ENCODE measurements at places on chromosomes 6 and 20. TPM values are rescaled to one million over a fixed set of nuclear protein-coding genes. Genes with fewer than 3 reads are reported as not detected.

- DNase-seq: peak; percentile 67
Measured at GRCh38 chr20:63573647-63574131, 350 bp downstream of the HELZ2 start.

DNA sequence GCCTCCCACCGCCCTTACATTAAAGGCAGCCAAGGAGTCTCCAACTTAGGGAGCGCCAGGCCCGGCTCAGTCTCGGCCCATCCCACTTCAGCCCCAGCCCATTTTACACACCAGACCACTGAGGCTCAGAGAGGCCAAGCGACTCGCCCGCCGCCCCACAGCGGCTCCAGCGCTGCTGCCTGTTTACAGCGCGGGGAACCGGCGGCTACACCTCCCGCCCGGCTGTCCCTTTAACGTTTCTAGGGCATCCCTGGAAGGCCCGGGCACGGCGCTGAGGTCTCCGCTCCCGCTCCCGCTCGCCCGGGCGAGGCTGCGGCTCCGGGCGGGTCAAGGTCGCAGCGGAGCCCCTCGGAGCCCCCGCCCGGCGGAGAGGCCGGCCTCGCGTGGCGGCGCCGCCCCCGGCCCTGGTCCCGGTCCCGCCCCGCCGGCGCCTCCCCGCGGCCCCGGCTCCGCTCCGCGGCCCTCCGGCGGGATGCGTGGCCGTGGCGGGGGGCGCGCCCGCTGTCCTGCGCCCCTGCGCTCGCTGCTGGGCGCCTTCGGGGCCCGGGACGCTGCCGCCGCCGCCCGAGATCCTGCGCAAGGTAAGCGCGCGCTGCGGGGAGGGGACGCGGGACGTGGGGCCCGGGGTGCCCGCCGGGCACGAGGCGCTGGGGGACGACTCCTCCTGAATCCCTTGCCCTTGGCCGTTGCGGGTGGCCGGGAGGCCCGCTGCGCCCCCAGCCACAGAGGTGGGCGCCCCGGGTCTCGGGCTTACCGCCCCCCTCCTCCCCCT lies 27.1 kb upstream of the PHACTR3 start:
- DNase-seq: no peak

GRCh38 chr20:26208296-26209091 lies 511.8 kb upstream of the ZNF337 start:
- peak; percentile 71 for DNase-seq

DNA sequence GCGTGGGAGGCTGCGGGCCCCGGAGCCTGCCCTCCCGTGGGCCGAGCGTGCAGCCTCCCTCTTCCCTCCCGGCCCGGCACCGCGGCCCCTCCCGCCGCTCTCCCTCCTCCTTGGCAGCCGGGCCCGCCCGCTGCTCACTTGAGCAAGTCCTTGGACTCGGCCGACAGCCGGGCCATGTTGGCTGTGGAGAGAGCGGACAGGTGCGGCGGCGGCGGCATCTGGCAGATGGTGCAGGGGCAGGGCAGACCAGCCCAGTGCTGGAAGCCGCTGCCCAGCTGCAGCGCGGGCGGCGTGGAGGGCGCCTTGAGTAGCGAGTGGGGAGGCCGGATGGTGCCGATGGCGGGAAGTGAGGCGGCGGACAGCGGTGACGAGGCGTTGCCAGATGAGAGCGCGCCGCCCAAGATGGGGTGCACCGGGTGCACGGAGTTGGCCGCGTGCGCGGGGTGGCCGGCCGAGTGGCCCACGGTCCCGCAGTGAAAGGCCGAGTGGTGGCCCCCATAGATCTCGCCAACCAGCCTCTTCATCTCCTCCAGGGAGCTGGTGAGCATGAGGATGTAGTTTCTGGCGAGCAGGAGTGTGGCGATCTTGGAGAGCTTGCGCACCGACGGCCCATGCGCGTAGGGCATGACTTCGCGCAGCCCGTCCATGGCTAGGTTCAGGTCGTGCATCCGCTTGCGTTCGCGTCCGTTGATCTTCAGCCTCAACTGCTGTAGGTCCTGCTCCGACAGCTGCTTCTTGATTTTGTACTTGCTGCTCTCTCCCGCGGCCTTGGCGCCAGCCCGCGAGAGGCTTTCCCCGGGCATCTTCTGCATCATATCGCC lies 766 bp downstream of the OLIG3 start:
- peak; percentile 74 for DNase-seq

- no peak for DNase-seq
Measured at GRCh38 chr6:46293641-46294316, 123.0 kb upstream of the ENPP5 start.

DNA sequence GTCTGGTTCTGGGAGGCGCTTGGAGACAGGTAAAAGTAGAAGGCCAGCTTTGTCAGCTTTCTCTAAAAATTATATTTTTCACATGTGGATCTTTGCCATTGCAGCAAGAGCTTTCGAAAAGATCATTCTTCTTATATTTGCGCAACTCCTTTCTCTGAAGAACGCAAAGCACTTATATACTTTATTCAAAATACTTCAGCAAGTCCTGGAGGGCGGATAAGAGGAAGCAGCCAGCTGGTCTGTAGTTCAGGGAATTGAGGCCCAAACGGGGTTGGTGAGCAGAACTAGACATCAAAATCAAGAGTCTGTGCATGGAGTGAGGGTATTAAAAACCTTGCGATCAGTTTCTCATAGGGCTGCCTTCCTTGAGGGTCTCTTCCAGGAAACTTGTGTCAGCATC lies 182.3 kb downstream of the DTNBP1 start:
- no peak for DNase-seq

DNA sequence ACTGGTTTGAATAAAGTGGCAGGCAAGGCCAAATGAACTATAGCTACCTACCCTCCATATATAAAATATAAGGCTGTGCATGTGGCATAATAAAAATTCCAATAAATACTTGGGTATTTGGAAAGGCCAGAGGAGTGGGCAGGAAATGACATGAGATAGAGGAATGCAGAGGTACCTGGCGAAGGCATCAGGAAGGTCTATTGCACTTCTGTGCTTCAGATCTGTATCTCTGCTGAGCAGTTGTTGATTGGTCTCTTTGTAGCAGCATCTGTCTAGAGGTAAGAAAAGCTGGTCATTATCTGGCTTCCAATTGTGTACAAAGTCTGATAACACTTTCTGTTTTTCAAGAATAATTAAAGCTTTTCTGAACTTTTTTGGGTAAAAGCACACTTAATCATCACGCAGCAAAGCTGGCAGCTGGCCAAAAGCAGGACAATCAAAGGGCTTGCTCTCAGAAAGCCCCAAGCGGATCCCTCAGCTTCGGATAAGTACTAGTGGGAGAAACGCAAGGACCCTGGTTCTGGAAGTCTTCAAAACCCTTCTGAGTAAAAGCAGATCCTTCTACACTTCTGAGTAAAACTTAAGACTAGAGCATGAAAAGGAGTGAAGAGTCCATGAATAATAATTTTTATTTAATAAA lies 120.1 kb upstream of the TCF21 start:
- no peak for DNase-seq

GRCh38 chr6:29011276-29011734 lies 6.2 kb upstream of the ZNF311 start:
- peak; percentile 87 for DNase-seq

GRCh38 chr6:41567684-41568083 lies 21.5 kb downstream of the FOXP4 start:
- no peak for DNase-seq

GRCh38 chr20:38986663-38987062 lies 24.5 kb downstream of the DHX35 start:
- DNase-seq: no peak

DNA sequence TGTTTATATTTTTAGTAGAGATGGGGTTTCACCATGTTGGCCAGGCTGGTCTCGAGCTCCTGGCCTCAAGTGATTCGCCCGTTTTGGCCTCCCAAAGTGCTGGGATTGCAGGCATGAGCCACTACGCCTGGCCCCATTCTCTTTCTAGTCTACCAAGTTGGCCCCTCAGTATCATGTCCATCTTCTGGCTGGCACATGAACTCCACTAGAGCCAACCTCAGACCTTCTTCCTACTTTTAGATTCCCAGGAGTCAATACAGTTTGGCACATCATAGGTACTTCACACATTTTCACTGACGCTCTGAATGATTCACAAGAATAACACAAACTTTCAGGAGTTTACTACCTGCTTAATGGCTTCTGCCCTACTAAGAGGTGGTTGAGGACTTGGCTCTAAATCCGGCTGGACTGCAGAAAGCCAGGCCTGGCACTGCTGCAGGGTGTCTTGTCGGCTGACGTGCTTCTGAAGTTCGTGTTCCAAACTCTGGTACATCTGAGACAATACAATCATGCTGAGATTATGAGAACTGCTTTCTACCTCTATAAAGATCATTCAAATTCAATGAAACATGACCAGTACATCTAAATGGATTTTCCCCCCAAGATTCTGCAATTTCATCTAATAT lies 293.3 kb downstream of the SYNE1 start:
- peak; percentile 45 for DNase-seq

DNA sequence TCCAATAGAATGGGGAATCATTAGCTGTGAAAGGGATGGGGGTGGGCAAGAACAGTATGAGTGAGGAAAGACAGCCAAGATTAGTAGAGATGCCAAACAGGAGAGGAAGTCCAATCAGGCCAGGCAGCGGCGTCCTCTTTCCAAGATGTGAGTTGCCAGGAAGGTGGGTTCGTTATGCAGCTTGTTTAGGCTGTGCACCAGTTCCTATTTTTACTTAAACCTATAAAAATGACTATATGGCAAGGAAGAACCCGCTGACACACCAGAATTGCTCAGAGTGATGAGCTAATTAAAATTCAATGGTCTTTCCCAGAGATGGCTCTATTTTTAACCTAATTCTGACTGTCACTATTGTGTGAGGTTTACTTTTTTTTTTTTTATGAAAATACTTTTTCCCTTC lies 88.2 kb downstream of the SLC22A23 start:
- no peak for DNase-seq

DNA sequence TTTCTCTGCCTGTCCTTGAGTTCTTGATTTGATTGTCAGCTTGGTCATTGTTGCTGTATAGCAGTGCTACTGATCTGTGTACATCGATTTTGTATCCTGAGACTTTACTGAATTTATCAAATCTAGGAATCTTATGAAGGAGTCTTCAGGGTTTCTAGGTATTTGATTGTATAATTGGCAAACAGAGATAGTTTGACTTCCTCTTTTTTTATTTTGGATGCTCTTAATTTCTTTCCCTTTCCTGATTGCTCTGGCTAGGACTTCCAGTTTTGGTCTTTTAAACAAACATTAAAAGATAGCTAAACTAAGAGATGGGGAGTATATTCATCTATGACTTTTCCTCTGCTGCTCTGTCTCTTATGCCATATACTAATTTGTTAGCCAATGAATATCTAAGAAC lies 62.4 kb downstream of the NCOA7 start:
- DNase-seq: no peak

GRCh38 chr6:51432481-51432880 lies 613.8 kb downstream of the TFAP2B start:
- no peak for DNase-seq

GRCh38 chr6:13470238-13471140 lies 16.9 kb downstream of the GFOD1 start:
- no peak for DNase-seq

GRCh38 chr6:35068206-35068605 lies 72.9 kb downstream of the TCP11 start:
- DNase-seq: no peak

CLPSL2 gene
- not detected for total RNA-seq

COL21A1 gene
- total RNA-seq: not detected

CALHM5 gene
- total RNA-seq: not detected

DEFB124 gene
- total RNA-seq: not detected

MYLK2 gene
- 0.26 TPM for total RNA-seq
